H1 (cell line): ENCODE measurements at places on chromosomes 5 and 9. TPM values are rescaled to one million over a fixed set of nuclear protein-coding genes. Genes with fewer than 3 reads are reported as not detected.

GRCh38 chr5:132134384-132134783, 60.8 kb downstream of the CSF2 start:
- H3K27me3 ChIP-seq, result no peaks in the 10 kb centered on the region
- H3K4me1 ChIP-seq, result no peaks in the 10 kb centered on the region
- no peak overlapping the region for H3K27ac ChIP-seq
- no peak overlapping the region for H3K4me3 ChIP-seq

IL13 gene
- not detected in 2 replicates for polyA plus RNA-seq

GRCh38 chr9:113631137-113631765, 167.7 kb downstream of the RGS3 start:
- no peak overlapping the region for H3K27ac ChIP-seq
- 0 out of 2 replicates have a peak, but pooled peaks cover 5% of the 10 kb centered on the region for H3K4me1 ChIP-seq
- no peak overlapping the region for H3K4me3 ChIP-seq
- H3K27me3 ChIP-seq, result no peaks in the 10 kb centered on the region; the same call in 1 of the 2 replicates

DNA sequence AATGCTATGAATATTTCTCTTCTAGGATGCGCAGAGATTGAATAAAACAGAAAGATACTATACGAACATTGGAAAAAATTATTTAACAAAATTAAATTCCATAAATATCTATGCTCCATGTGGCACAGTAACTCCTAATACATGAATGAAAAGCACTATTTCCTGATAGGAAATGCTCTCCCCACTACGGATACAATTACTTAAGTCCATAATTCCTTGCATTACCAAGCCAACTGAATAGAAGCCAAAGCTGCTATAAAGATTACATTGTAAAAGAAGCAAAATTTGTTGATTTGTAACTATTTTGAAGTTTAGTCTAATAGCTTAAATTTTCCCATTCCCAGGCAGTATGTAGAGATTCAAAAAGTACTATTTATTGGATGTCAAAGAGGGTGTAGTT, 61.8 kb upstream of the SNX2 start:
- no peaks in the 10 kb centered on the region for H3K27me3 ChIP-seq
- H3K36me3 ChIP-seq, result no peaks in the 10 kb centered on the region
- no peak overlapping the region for H3K27ac ChIP-seq

GRCh38 chr9:93008457-93008856, 50.0 kb upstream of the SUSD3 start:
- no peak overlapping the region for H3K27ac ChIP-seq
- no peaks in the 10 kb centered on the region for H3K4me1 ChIP-seq
- no peaks in the 10 kb centered on the region for H3K36me3 ChIP-seq

GRCh38 chr5:137252512-137252911, 246.6 kb downstream of the SPOCK1 start:
- no peaks in the 10 kb centered on the region for H3K27me3 ChIP-seq
- peaks cover 2% of the 10 kb centered on the region for H3K4me1 ChIP-seq
- no peak overlapping the region for H3K27ac ChIP-seq
- DNase-seq, result no peak
- no peaks in the 10 kb centered on the region for H3K36me3 ChIP-seq
- H3K4me3 ChIP-seq, result no peak overlapping the region

PLAC8L1 gene
- 0.42 and 0.99 TPM in 2 replicates for polyA plus RNA-seq

DNA sequence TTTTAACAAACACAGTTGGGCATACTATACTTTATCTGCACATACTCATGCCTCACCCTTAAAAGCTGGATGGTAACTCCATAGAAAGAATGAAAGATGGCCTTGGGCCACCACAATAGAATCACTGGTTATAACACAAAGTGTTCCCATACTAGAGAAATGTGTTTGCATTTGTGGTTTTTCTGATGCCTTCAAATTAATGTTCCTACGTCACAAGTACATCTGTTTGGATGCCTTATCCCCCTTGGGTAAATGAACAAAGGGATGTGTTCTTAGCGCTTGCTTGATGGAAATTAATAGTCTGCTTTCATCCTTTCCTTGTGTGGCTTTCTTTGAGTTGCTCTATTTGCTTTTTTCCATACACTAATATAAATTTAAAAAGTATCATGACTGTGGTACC, 291.1 kb upstream of the PDE4D start:
- H3K4me1 ChIP-seq, result no peaks in the 10 kb centered on the region
- no peak overlapping the region for H3K4me3 ChIP-seq
- no peak for DNase-seq

OLFM1 gene
- 49.7 and 53.0 TPM in 2 replicates for polyA plus RNA-seq

PLPPR1 gene
- 1.0 and 1.8 TPM in 2 replicates for polyA plus RNA-seq

KCNV2 gene
- not detected in 2 replicates for polyA plus RNA-seq

DNA sequence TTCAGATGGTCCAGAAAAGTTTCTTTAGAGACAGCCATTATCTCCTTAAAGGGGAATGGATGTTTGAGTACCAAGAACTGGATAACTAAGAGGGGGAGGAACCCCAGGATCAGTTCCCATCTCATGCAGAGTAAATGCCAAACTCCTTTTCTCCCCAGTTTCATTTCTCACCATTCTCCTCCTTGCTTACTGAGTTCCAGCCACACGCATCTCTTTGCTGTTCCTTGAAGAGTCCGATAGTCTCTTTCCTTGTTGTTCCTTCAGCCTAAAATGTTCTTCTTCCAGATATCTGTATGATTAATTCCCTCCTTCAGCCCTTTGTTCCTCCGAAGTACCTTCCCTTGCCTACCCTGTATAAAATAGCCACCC, 30.0 kb downstream of the KDM4C start:
- H3K4me3 ChIP-seq, result no peak overlapping the region
- no peak overlapping the region for H3K27ac ChIP-seq
- H3K4me1 ChIP-seq, result peaks cover 4% of the 10 kb centered on the region
- H3K27me3 ChIP-seq, result no peaks in the 10 kb centered on the region
- H3K36me3 ChIP-seq, result no peaks in the 10 kb centered on the region

OGN gene
- polyA plus RNA-seq, result not detected in 2 replicates

ZDHHC11 gene
- 4.7 and 10.8 TPM in 2 replicates for polyA plus RNA-seq

SLC34A3 gene
- polyA plus RNA-seq, result 0.06 and 0.08 TPM in 2 replicates

- no peaks in the 10 kb centered on the region for H3K36me3 ChIP-seq
- DNase-seq, result peak; percentile 85
- peaks cover 34% of the 10 kb centered on the region for H3K4me1 ChIP-seq
- no peak overlapping the region for H3K4me3 ChIP-seq
- peaks cover 27% of the 10 kb centered on the region for H3K27me3 ChIP-seq
- H3K27ac ChIP-seq, result no peak overlapping the region
Measured at GRCh38 chr9:130940693-130941576, 1.9 kb upstream of the FIBCD1 start.

- no peaks in the 10 kb centered on the region for H3K36me3 ChIP-seq
- no peak overlapping the region for H3K4me3 ChIP-seq
- no peaks in the 10 kb centered on the region for H3K27me3 ChIP-seq
- DNase-seq, result no peak
Measured at GRCh38 chr5:175235251-175235960, 208.6 kb downstream of the DRD1 start.

DNA sequence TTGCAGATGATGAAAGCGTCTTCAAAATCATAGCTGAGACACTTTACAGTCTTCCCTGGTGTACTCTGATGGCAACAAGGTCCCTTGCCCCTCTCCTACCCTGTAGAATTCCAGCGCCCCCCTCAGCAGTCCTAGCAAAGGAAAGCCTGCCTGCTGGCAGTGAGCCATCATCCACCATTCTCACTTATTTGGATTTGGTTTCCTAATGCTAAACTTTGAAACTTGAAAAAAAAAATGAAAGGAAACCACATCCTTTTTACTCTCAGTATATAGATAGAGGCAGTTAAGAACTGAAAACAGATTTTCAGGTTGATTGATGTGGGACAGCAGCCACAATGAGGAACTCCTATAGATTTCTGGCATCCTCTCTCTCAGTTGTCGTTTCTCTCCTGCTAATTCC, at the start of gene GZMA:
Gene GZMA (plus strand): TSS at position 299 of the 400 bp plus-strand sequence. CDS start 37 bp downstream, at position 336.
- no peaks in the 10 kb centered on the region for H3K36me3 ChIP-seq
- no peaks in the 10 kb centered on the region for H3K27me3 ChIP-seq
- DNase-seq, result no peak
- H3K4me1 ChIP-seq, result no peaks in the 10 kb centered on the region
- H3K4me3 ChIP-seq, result no peak within 1 kb of the TSS

DNA sequence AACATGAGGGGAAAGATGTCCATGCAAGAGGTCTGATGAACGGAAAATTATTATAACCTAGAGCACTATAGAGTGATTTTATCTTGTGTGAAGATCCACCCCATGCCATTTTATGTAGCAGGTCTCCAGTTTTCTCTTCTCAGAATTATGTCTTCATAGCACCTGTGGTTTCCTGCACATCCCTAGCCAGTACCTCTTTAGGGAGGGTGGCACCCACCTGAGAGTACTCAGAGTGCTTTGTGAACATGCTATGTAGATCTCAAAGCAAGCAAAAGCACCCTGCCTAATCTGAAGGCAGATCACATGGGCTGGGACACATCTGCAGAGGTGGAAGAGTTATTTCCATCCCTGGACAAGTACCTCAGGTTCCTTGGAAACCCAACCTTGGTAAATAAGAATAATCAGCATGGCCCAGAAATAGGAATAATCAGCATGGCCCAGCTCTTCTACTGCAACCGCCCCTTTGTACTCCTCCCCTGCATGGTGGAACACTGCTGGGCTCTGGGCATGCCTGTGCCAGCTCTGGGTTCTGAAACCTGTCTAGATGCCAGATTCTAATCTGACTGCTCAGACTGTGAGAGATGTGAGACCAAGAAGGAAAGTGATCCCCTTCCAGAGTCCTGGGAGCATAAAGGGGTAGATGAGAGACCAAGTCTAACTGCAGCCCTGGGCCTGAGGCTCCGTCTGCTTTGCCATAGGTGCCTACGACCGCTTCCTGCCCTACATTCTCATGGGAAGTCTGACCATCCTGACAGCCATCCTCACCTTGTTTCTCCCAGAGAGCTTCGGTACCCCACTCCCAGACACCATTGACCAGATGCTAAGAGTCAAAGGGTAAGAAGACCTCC, 23.7 kb downstream of the SLC22A5 start:
- H3K36me3 ChIP-seq, result no peaks in the 10 kb centered on the region
- no peaks in the 10 kb centered on the region for H3K4me1 ChIP-seq
- H3K4me3 ChIP-seq, result no peak overlapping the region
- H3K27ac ChIP-seq, result no peak overlapping the region
- no peaks in the 10 kb centered on the region for H3K27me3 ChIP-seq
- no peak for DNase-seq

DNA sequence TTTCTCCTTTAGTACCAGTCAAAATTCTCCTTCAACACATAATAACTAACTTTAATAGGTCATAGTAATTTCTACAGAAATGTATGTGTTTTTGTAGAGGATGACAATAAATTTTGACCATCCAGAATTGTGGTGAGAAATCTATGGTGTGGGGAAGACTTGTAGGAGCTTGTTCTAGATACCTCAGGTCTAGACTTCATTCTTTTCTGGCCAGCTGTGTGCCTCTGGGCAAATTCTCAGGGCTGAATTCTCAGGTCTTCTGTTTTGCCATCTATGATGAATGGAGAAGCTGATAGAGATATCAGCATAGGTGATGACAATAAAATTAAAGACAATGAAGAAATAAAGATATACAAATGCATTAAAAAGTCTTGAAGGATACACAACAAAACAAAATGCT, 298.6 kb upstream of the MEF2C start:
- H3K4me3 ChIP-seq, result no peak overlapping the region
- H3K27me3 ChIP-seq, result no peaks in the 10 kb centered on the region
- no peak for DNase-seq
- H3K4me1 ChIP-seq, result no peaks in the 10 kb centered on the region

DNA sequence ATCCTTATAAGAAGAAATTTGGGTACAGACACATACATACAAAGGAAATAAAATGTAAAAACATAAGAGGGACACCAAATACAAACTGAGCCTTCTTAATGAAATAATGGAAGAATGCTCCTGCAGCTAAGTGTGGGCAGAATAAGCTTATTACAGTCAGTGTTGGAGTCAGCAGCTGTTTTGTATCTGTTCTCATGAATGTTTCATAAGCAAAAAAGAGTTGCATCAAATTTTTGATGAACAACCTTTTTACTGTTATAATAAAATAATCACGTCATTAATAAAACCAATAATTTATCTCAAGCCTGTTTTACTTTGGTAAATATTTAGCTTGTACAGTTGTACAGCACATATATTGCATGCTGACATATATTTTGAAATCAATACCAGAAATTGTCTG, 545.6 kb downstream of the LRRC70 start:
- H3K4me3 ChIP-seq, result no peak overlapping the region
- no peaks in the 10 kb centered on the region for H3K27me3 ChIP-seq
- no peak for DNase-seq

DNA sequence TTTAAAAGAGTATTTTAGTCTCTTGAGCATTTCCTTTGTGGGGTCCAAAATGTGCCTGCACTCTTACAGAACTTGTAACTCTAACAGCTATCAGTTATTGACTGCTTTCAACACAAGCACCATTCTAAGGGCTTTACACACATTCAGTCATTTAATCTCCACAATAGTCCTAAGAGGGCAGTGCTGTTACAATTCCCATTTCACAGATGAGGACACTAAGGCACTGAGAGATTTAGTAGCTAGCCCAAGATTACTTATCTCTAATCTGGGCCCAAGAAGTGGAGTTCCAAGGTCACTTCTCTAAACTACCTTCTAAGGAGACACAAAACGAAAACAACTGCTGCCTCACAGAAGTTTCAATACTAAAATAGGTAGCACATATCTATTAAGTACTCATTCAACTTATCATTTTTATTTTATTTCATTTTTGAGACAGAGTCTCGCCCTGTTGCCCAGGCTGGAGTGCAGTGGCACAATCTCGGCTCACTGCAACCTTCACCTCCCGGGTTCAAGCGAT, 275.2 kb downstream of the CWC27 start:
- H3K4me1 ChIP-seq, result no peaks in the 10 kb centered on the region
- no peaks in the 10 kb centered on the region for H3K36me3 ChIP-seq
- no peak overlapping the region for H3K4me3 ChIP-seq
- DNase-seq, result no peak
- H3K27ac ChIP-seq, result no peak overlapping the region

GRCh38 chr9:6771722-6772121, 13.9 kb downstream of the KDM4C start:
- no peaks in the 10 kb centered on the region for H3K36me3 ChIP-seq
- peak; percentile 69 for DNase-seq
- peaks cover 15% of the 10 kb centered on the region for H3K4me1 ChIP-seq
- H3K4me3 ChIP-seq, result no peak overlapping the region

- no peaks in the 10 kb centered on the region for H3K27me3 ChIP-seq
- H3K36me3 ChIP-seq, result no peaks in the 10 kb centered on the region
- no peak overlapping the region for H3K27ac ChIP-seq
- DNase-seq, result no peak
- no peak overlapping the region for H3K4me3 ChIP-seq
- H3K4me1 ChIP-seq, result no peaks in the 10 kb centered on the region
Measured at GRCh38 chr9:108996643-108997042, 16.7 kb downstream of the CTNNAL1 start.

DMAC1 gene
- 30.4 and 36.6 TPM in 2 replicates for polyA plus RNA-seq

DNA sequence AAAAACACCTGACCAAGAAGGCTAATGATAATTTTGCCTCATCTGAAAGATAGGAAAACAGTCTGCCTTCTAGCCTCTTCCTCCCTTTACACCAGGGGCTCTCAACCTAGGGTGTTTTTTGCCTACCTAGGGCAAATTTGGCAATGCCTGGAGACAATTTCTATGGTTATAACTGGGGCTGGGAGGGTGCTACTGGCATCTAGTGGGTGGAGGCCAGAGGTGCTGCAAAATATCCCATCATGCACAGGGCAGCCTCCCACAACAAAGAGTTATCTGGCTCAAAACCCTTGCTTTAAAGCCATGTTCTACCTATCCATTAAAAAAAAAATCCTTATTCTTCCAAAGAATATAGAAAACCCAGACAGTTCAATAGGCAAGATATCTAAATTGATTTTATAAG, 45.0 kb upstream of the NR3C1 start:
- H3K27ac ChIP-seq, result no peak overlapping the region
- H3K4me3 ChIP-seq, result no peak overlapping the region
- H3K27me3 ChIP-seq, result no peaks in the 10 kb centered on the region
- H3K4me1 ChIP-seq, result no peaks in the 10 kb centered on the region
- DNase-seq, result no peak
- H3K36me3 ChIP-seq, result no peaks in the 10 kb centered on the region

SLC38A9 gene
- polyA plus RNA-seq, result 15.3 and 29.2 TPM in 2 replicates
